Right hindlimb (tissue), 1 donor: ENCODE measurements at places on chromosomes 5 and 9.
A peak's percentile ranks its signal among the peaks of the same experiment; 100 is the strongest.

DNA sequence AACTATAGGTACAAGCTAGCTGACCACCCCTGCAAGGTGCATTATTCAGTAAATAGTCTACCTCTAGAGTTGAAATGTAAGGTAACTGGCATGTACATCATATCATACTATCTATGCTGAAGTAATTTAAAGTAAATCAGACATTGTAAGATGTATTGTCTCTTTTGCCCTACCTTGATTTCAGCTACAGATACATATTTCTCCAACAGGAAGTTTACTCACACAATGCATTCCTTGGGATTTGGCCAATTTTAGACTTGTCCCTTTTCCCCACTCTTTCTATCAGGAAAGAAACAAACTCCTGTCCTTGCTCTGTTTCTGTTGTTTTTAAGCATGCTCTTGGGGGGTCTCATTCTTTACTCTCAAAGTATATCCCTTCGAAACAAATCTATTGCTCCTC is 58.5 kb upstream of the TSLP start:
- no peak for DNase-seq

DNA sequence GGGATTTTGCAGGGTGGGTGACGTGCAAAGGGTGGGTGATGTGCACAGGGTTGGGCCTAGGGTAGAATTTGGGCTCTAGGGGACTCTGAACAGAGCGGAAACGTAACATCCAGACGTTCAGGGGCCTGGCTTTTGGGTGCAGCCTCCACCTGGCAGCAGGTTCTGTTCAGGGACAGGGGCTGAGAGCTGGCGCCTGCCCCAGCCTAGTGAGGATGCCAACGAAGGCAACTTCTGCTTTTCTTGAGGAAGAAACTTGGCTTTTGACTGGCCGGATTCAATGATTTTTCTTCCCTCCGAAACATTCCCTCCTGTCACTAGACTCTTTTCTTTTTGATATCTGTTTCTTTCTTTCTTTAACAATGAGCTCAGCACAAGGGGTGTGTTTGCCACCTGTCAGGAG is 38.6 kb upstream of the SLC6A19 start:
- no peak for DNase-seq

DNA sequence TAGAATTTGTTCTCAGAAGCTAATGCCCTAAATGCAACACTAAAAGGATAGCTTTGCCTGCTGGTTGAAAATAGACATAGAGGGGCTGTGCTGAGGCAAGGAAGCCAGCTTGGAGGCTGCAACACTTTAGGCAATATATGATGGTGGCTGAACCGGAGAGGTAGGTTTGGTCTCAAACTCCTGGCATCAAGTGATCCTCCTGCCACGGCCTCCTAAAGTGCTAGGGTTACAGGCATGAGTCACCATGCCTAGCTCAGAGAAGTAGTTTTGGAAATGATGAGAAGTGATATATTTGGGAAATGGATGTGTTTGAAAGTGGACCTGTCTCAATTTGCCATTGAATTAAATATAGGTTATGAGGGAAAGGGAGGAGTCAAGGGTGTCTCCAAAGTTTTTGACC is 10.0 kb downstream of the DUSP1 start:
- DNase-seq, result no peak

DNA sequence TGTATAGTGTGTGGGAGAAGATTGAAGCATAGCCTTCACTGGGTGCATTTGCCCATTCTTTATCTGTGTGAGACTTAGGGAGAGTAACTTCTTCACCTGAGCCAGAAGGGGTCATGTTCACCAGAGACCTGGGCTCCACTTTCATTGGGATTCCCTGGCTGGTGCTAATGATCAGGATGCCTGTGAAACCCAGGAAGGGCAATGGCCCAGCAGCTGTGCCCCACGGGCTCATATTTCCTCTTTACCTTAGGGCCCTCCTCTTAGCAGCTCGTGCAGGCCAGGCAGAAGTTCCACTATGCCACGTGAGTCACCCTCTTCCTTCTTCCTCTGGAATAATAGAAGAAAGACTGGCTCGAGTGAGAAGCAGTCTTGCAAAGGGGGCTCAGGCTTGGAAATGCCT is 5.0 kb downstream of the PPARGC1B start:
- DNase-seq, result no peak

DNA sequence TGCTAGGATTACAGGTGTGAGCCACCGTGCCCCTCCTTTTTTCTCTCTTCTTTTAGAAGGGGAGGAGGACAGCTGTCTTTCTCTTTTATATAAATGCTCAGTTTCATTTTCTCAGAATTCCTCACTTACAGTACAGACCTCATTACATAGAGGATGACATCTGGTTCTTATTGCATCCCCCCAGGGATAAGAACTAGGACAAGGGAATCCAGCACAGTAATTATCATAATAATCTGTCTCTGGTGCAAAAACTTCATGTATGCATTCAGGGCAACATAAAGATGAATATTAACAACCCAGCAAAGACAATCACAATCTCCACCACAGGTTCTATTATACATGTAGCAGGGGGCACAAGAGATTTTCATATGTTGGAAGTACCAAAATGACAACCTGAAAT is 5.1 kb downstream of the SPZ1 start:
- no peak for DNase-seq

GRCh38 chr5:149794041-149794440 is 63.9 kb downstream of the PPARGC1B start:
- DNase-seq, result no peak

GRCh38 chr9:16688814-16689213 is 181.7 kb downstream of the BNC2 start:
- no peak for DNase-seq

- no peak for DNase-seq
Measured at GRCh38 chr9:72127753-72128152, 21.5 kb upstream of the GDA start.

- DNase-seq, result no peak
Measured at GRCh38 chr9:22146604-22147003, 137.5 kb upstream of the CDKN2B start.

DNA sequence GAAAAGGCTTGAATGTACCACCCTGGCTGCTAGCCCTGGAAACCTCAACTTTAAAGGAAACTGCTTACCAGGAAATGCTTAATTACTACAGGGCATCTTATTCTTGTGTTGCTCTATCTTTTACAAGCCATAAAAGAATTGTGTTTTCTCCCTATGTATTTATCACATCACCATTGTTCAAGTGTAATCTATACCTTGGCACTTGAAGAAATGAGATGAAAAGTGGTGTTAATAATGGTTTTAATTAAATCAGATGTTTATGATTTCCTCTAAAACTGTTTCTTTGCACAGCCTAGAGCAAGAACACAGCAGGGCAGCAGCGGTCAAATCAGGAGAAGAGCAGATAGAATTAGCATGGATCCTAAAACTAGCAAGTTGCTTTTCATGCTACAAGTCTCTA is 131.8 kb upstream of the RGMB start:
- DNase-seq, result no peak

- peak; percentile 88 for DNase-seq
Measured at GRCh38 chr9:134492281-134492691, 149.3 kb upstream of the COL5A1 start.

DNA sequence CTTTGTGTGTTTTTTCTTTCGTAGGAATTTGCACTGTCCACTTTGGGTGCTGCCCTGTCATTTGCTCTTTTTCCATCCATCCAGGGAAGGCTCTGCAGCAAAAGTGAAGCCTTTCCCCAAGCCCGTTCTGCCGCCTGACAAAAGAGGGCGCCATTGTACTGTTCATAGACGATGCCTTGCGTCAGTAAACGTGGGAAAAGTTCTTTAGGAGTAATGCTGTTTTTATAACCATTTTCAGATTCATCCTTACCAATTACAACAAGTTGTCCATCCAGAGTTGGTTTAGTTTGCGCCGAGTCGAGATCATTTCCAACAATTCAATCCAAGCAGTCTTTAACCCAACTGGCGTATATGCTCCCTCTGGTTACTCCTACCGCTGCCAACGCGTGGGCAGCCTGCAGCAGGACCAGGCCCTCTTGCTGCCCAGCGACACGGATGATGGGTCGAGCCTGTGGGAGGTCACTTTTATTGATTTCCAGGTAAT is 34.3 kb upstream of the RPS23 start:
- peak; percentile 85 for DNase-seq

GRCh38 chr5:19853616-19854240 is 134.3 kb downstream of the CDH18 start:
- no peak for DNase-seq

GRCh38 chr9:99105152-99106043 is 485 bp downstream of the TGFBR1 start:
- peak; percentile 80 for DNase-seq

DNA sequence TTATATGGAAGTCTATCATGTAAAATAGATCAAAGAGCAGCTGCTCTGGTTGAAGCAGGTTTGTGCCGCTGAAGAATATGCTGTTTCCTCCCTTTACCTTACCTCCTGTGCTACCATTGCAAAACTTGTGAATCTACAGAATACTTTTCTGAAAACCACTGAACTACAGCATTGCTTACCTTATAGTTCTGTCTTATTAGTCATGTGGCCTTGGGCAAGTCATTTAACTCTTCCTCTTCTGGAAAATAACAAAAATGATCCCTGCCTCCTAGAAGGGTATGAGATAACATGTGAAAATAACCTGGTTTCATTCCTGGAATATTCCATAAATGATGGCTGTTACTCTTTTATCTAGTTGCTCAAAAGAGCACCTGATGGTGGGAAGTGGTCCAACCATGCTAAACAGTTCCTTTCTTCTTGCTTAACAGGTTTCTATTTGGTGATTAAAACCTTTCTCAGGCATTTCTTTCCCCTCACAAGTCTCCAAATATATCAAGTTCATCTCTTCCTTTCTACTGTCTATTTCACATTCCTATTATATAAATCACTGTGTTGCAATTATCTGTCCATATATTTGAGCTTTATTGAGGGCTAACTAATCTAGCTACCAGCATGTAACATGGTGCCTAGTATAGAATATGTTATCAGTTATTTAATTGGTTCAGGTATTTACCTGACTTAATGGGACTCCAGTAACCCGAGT is 15.0 kb downstream of the TRIM32 start:
- no peak for DNase-seq

DNA sequence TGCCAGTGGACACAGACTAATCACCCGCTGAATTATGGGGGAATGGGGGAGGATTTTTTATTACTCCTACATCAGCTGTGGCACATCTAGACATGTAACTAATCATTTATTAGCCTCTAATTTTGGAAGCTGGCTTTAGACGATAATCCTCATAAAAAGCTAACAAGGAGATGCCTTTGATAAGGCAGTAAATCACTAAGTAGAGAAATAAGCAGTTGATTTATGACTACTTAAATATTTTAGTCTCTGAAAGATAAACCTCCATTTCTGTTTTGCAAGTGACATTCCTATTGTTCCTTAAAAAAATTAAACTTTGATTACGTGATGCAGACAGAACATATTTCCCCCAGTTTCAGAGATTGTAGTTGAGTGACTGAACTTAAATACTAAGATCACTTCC is 206.4 kb upstream of the CDKN2B start:
- no peak for DNase-seq

- no peak for DNase-seq
Measured at GRCh38 chr5:179618923-179619554, 4.4 kb downstream of the HNRNPH1 start.

DNA sequence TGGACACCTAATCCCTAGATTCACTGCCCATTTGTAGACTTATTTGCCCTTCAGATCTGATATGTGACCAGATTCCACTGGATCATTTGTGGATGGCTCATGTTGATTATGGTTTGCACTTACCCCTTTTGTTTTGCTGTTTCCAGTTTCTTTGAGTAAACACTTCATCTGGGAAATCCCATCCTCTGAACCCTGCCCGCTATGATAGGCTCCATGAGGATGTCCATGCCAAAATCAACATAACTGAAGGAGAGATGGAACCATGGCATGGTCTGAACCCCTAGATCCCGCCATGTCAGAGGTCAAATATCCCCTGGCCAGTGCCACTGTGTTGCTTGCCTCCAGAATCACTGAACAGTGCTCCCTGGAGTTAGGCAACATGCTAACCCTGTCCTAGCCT is 11.7 kb upstream of the FEM1C start:
- no peak for DNase-seq

GRCh38 chr5:79301046-79301712 is 65.2 kb downstream of the JMY start:
- DNase-seq, result no peak

DNA sequence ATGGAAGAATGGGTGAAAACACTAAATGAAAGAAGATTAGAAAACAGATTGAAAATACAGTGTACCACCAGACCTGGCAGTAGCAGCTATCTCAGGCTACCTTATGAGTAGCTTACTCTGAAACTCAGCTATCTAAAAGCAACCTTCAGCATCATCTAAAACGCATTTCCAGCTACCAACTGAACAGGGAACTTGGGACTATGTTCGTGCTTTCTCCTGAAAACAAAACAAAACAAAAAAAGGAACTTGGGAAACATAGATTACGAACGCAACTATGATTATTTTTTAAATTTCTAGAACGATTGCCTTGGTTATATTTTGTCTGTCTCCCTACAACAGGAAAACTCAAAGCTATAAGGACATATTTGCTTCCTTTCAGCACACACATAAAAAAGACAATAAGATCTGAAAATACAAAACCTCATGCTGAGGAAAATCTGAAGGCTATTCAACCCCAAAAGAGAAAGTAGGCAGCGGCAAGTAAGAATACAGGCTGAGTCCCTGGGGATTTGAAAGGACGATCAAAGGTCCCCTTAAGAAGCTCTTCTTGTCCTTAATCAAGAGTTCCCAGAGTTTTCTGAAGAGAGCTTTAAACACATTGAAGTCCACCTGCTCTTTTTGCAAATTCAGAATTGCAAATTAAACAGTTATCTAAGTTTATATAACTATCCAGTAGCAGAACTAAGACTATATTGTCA is 53.4 kb downstream of the OR2K2 start:
- DNase-seq, result no peak

GRCh38 chr9:89065921-89066320 is 74.7 kb downstream of the S1PR3 start:
- no peak for DNase-seq

GRCh38 chr5:43839218-43839617 is 236.2 kb downstream of the NNT start:
- DNase-seq, result no peak

DNA sequence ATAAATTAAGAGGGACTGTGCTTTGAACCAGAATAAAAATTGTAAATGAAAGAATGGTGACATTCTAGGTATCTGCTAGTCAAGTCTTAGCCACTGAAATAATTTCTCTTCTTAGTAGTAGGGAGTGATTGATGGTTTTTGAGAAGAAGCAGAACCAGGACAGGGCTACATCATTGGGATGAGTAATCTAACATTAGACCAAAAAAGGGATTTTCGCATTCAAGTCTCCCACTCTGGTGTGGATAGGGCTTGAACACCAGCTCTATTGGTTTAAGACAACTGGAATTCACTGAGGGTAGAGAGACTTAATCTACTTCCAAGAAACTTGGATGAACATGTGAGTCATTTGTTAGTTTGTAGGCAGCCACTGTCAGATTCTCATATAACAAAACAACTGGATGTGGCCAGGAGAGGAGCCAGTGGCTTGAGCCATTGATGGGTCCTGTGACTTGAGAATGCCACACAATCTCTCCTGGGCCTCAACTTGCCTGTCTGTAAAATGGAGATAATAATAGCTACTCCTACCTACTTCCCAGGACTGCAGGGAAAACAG is 16.6 kb downstream of the FAT2 start:
- no peak for DNase-seq

- DNase-seq, result no peak
Measured at GRCh38 chr5:159777049-159777660, 139.1 kb upstream of the ADRA1B start.
